ENCODE measurements at places on chromosomes 2 and 18.

- DNase-seq: peak; percentile 96
These were observed 227.9 kb downstream of the GBX2 start for GRCh38 chr2:235940330-235940729.

- no peak for DNase-seq
These were observed 3.7 kb downstream of the TMEM37 start for GRCh38 chr2:119435081-119435952.

GRCh38 chr2:3608373-3609278, 13.7 kb downstream of the COLEC11 start:
- no peak for DNase-seq

GRCh38 chr18:42508683-42509296, 553.8 kb downstream of the PIK3C3 start:
- no peak for DNase-seq

- DNase-seq: peak; percentile 73
These were observed 52.0 kb downstream of the ANKRD44 start for GRCh38 chr2:197258580-197258979.

DNA sequence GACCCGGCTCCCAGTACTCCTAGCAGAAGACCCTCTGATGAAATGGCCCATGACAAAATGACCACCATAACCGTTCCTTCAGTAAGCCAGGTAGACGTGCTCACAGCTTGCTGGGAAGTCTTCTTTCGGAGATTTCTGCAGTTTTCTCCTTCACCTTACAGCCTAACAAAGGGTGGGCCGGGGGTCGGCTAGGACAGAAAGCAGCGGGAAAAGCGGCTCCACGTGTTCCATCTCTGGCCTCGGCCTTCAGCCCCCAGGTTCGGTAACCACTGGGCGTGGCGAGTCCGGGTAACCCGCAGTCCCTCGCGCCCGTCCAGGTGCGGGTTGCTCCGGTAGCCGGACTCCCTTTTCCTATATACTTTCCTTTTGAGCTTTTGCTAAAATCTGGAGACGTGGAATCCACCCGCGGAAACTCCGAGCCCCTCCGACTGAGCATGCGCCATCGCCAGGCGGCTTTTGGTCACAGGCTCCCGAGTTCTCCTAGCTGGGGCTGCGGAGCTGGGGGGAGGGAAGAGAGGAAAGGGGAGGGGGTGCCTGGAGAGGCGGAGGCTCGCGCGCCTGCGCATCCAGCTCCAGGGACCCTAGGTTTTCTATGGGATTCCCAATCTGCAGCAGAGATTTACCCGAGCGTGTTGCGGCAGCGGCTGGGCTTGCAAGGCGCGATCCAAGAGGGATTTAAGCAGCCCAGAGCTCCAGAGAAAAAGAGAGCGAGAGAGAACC, at the start of gene VSNL1:
VSNL1 (plus strand) TSS at position 604 of the 720 bp plus-strand sequence. CDS start 51,379 bp downstream, outside the sequence.
- DNase-seq: peak; percentile 39

GRCh38 chr2:167986223-167986622, 261.2 kb downstream of the STK39 start:
- DNase-seq: no peak

DNA sequence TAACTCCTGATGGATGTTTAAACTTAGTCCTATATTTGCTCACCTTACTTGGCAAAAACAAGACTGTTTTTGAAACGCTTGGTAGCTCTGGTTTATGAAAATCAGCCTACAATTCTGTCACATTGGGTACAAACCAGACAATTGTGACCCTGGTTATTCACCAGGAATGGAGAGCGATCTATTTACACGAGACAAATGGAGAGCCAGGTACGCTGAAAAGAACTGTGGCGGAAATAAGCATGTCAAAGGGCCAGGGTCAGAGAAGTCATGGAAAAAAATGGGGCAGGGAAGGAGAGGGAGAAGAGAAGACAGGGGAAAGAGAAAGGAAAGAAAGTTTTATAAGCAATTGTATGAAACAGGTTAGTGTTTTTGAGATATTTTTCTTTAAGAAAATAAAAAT, 119.5 kb upstream of the ZFP36L2 start:
- DNase-seq: no peak

- DNase-seq: no peak
These were observed 46.8 kb upstream of the GAREM2 start for GRCh38 chr2:26126074-26126473.

GRCh38 chr2:138827426-138828054, 47.4 kb upstream of the NXPH2 start:
- DNase-seq: peak; percentile 79
